ENCODE measurements at places on chromosomes 5 and 9.
A peak's percentile ranks its signal among the peaks of the same experiment; 100 is the strongest.

DNA sequence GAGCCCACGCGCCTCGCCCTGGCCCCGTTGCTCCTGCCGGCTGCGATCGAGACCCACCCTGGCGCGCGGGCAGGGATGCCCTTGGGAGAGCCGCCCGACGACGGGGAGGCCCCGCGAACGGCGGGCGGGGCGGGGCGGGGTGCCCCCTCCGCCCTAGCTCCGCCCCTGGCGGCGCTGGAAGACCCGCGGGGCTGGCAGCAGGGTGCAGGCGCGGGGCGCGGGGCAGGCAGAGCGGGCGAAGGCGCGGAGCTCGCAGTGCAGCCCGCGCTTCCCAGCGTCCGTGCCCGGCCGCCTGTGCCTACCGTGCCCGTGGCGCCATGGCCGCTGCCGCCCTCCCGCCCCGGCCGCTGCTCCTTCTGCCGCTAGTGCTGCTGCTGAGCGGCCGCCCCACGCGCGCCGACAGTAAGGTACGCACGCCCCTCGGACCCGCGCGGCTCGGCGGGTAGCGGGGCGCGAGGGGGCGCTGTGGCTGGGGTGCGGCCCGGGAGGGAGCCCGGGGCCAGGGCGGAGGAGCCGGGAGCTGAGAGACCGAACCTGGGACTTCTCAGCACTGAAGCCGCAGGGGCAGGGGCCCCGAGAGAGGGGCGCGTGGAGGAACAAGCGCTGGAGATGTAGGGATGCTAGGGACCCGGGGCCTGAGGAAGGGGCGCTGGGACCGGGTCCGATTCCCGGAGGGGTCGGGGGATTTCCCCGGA is at the start of gene OLFML2A:
TSS of gene OLFML2A (plus strand) at position 180 of the 695 bp plus-strand sequence. CDS start at position 318, 138 bp downstream.
- no peak for DNase-seq

- no peak for DNase-seq
These were observed 2.0 kb downstream of the ERBIN start for GRCh38 chr5:65928322-65928752.

GRCh38 chr5:126509339-126509738 is 85.7 kb downstream of the ALDH7A1 start:
- DNase-seq = no peak

GRCh38 chr5:4017076-4017803 is 421.6 kb downstream of the IRX1 start:
- DNase-seq = no peak

- DNase-seq = no peak
These were observed 154.8 kb downstream of the SLIT3 start for GRCh38 chr5:169146158-169146557.

DNA sequence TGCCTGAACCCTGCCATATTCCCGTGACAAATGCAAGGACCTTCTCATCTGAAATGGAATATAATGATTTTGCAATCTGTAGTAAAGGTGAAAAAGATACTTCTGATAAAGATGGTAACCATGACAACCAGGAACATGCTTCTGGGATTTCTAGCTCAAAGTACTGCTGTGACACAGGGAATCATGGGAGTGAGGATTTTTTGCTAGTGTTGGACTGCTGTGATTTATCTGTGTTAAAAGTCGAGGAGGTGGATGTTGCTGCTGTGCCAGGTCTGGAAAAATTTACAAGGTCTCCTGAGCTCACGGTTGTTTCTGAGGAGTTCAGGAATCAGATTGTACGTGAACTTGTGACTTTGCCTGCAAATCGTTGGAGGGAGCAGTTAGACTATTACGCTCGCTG is 33.5 kb downstream of the AOPEP start:
- no peak for DNase-seq

DNA sequence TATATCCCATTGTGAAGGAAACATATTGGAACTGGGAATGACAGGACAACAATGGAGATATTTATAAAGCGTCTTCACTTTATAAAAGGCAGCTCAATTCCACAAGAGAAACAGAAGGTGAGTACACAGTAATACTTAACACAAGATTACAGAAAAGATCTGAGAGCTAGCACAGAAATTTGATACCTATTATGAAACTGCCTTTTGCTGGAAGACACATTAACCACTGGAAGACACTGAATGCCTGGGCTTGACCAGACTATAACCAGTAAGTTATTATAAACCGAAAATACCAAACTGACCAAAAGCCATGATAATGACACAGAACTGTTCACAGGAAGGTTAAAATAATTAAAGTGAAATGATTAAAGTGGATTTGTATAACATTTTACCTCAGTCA is 195.4 kb downstream of the NR2F1-AS1 start:
- DNase-seq = no peak

DNA sequence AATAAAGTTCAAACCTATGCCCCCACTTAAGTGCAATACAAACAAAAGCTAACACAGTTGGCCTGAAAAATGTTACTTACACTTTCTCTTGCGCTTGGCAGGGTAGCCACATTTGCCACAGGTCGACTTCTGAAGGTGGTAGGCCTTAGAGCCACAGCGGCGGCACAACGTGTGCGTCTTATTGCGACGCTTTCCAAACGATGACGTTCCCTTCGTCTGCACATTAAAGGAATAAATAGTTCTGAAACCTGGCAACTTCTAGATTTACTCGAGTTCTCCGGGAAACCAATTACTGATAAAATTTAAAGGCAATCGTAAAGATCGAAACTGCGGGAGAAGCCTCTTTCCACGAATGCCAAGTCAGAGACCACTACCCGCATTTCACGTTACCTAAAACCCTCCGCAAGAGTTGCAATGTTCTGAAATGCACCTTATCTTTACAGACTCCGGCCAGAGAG is 602 bp downstream of the RPL37 start:
- peak; percentile 8 for DNase-seq

DNA sequence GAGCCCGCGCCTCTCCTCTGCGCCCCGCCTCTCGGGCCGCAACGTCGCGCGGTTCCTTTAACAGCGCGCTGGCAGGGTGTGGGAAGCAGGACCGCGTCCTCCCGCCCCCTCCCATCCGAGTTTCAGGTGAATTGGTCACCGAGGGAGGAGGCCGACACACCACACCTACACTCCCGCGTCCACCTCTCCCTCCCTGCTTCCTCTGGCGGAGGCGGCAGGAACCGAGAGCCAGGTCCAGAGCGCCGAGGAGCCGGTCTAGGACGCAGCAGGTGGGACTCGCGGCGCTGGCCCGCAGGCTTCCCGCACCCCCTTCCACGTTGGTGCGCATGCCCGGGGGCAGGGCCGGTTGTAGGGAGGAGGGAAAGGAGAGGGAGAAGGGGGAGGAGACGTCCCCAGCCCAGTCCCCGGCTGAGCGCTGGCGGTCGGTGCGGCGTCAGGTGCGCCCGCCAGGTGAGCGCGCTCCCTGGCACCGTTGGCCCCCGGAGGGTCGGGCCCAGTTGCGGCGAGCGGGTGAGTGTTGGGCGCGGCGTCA is at the start of gene OCLN:
TSS of gene OCLN (plus strand) at position 400 of the 532 bp plus-strand sequence. CDS start 11,455 bp downstream, outside the sequence.
- no peak for DNase-seq

DNA sequence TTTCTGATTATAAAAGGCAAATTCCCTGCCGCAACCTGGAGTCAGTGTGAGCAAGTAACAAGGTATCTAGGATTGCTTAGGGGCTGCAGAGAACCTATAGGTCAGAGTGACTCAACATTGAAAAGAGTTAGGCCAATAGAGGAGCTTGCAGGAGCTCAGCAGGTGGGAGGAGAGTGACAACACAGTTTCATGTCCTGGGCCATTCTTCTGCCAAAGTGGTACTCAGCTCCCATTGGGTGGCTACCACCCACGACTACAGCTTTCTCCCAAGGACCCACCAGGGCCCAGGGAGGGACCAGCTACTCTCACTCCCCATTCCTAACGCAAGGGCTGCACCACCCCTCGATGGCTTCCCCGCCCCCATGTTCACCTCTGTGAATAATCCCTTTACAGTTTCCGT is 86.7 kb upstream of the SPATA31C2 start:
- DNase-seq = no peak

- no peak for DNase-seq
These were observed 102.4 kb downstream of the CDK5RAP2 start for GRCh38 chr9:120477534-120478001.

DNA sequence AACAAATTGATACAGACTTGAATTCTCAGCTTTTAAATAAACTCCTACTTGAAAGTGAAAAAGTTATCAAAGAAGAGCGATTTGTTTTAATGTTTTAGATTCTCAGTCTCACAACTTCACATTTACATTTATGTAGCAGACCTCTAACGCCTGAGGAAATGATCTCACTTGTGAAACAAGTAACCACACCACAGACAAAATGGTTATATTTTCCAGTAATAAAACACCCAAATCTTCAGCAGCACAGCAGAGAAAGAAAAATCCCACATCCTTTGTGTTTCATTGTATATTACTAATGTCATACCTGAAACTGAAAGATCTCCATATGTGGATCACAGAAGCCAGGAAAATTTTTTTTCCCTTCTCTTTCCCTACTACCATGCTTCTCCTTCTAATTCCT is 29.8 kb upstream of the GZMA start:
- no peak for DNase-seq

- no peak for DNase-seq
These were observed 5.5 kb upstream of the MRPS2 start for GRCh38 chr9:135494791-135495559.

DNA sequence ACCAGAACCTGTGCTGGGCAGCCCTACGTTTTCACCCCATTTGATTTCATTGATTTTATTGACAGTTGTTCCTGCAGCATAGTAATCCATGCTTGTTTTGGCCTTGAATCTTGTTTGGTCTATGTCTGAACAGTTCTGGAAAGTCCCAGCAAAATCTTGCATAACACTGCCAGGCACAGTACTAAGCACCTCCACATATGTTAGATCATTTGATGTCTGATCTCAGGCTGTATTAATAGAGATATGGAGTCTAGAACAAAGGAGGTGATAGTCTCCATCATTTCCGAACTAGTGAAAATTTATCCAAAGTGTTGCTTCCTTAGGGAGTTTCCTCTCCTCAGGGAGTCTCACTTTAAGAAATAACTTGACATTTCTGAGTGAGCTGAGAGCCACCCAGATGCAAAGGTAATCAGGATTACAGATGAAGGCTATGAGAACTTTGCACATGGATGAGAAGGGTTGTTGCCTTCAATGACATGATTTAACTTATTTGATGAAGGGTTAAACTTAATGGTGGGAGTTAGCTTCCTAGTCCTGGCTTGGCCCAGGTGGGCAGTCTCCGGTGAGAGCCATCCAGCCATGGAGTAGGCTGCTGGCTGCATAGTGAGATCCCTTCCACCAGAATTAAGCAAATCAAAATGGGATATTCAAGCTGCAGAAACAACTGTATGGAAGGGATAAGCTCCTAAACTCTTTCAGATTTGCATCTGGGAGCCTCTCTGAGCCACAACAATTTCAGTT is 173.8 kb upstream of the MVB12B start:
- DNase-seq = no peak

DNA sequence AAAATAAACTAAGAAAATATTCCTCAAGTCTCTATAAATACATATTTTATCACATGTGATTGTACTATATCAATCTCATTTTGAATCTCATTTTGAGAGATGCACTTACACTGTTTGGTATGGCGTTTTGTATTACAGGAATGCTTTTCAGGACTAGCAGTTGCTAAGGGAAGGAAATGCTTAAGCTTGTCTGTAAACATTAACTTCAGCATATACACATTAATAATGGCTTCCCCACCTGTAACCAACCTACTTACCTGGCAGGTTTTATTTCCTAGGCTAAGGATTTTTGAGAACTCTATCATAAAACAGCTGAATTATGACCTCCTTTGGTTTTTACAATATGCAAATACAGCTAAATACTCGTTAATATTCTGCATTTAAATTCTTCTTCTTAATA is 141.0 kb upstream of the GRHPR start:
- no peak for DNase-seq

DNA sequence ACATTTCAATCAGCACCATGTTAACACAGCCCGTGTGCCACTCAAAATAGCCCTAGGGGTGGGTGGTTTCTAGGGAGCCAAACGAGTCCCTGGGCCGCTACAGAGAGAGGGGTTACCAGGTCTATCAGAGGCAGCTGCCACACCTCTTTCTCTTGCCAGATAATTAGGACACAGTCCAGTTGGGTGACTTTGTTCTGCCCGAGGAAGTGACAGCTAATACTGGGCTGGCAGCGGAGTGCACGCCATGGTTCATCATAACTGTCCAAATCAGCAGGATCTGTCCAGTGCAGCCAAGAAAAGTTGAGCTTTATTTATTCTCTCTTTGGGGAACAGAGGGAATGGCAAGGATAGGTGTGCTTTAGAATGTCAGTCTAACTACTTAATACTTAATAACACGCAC is 583.8 kb downstream of the BRINP1 start:
- no peak for DNase-seq

- DNase-seq = no peak
These were observed 380.8 kb upstream of the CD180 start for GRCh38 chr5:67577424-67577823.

DNA sequence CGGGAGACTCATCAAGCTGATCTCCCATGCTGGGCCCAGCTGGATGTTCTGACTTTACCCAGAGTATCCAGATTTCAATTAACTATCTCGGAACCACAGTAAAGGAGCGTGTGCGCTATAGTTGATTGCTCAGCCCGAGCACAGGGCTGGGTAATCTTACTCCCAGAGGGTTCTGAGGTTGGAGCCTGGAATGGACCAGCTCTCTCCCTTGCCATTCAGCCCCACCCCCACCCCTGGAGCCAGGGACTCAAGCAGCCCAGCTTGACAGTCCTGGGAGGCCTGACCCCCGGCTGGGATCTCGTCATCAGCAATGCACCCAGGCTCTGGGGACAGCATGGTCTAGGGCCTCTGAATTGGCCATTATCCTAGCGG is 23.7 kb upstream of the PTGES start:
- DNase-seq = no peak

- DNase-seq = no peak
These were observed 344.5 kb downstream of the PRR16 start for GRCh38 chr5:120808606-120809005.

DNA sequence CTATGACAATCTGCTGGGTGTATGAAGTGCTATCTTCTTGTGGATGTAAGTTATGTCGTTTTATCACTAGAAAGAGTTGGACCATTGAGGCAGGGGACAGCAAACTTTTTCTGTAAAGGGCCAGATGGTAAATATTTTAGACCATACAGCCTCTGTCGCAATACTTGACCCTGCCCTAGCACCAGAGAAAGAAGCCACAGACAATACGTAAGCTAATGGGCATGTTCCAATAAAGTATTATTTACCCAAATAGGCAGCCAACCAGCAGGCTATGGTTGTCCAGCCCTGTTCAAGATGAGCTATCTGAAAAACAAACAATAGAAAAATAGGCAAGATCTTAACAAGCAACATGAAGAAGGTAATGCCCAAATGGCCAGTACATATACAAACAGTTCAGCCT is 36.4 kb downstream of the MTX3 start:
- DNase-seq = no peak

DNA sequence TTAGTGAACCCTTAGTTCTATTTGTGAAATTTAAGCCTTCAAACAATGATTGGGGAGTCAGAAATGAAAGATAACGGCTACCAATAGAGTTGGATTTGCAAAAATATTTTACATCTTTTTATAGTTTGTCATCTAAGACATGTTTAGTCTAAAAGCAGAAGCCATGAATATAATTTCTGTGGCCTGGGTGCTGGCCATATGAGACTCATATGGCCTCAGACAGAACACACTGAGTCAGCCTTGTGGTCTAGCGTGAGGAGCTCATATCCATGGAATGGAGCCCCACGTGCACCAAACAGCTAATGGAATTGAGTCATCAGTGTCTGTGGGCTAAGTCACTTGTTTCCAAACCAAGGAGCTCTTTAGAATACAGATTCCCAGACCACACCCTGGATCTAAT is 240.7 kb upstream of the NREP start:
- DNase-seq = no peak
